Dorsolateral prefrontal cortex (tissue), 122 donors: ENCODE measurements at places on chromosomes 4 and X.

DNA sequence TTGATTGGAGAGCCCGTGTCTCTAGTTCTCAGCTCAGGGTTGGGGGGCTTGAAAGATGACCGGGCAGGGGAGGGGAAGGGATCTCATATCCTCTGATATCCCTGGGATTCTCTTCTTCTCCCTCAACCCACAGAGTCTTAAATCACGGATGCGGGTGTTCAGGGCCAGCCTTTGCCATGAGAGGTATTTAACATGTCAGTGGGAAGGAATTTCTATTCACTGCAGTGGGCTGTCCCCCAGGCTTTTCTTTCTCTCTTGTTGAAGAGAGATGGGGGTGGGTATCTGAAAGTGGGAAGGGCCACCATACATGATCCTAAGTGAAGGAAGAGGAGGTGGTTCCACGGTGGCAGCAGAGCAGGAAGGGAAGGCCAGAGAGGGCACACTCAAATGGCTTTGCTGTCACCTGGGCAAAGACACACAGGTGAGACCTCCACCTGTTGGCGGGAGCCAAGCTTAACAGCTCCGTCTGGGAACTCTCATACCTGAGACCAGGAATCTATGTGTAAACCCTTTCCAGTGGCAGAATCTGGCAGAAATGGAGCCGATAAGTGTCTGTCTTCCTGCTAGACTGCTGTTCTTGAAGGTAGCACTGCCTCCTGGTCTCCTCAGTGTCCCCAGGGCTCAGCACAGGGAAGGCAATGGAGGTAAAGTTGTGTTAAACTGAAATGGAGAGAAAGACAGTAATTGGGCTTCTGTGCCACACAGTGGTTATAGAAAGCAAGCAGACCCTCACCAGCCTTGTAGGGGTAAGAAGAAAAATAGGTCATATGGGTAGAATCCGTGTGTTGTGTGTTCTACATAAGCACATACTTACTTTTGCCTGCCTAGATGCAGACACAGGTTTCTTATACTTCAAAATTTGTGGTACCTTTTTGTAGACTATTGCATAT, 49.4 kb downstream of the RHOH start:
- no peak for DNase-seq

DNA sequence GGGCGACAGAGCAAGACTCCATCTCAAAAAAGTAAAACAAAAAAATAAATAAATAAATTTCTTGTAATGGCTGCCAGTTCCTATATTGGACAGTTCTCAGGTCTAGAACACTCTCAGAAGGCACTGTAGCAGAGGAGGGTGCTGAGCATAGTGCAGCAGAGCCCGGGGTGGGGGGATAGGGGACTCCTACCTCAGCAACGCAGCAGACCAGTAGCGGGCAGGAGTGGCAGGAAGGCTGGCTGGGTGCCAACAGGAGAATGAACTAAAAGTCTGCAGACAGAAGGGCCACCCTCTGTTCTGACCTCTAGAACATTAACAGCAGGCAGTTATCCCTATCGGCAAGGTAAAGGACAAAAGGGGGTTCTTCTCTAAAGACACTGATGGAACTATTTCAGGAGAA, 20.2 kb downstream of the PDK3 start:
- no peak for DNase-seq

- DNase-seq = no peak
Measured at GRCh38 chr4:121053601-121054143, 18.7 kb downstream of the NDNF start.

- no peak for DNase-seq
Measured at GRCh38 chrX:20382518-20383297, 116.0 kb upstream of the RPS6KA3 start.

DNA sequence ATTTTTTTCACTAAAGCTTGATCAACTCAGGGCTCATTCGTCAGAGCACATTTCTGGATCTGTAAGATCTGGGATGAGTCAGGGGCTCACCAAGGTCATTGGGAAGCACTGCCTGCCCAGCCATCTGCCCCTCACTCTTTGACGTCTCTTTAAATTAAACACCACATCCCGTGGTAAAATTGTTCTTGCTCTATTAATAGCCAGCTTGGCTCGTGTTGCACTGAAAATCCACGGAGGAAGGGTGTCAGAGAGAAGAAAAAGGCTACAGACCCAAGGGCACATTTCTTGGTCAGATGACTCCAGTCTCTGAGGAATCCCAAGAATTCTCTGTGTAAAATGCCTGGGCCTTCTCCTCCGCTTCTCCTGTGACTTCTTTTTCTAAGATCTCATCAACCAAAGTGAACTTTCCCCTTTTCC, 45.7 kb upstream of the GATB start:
- no peak for DNase-seq

DNA sequence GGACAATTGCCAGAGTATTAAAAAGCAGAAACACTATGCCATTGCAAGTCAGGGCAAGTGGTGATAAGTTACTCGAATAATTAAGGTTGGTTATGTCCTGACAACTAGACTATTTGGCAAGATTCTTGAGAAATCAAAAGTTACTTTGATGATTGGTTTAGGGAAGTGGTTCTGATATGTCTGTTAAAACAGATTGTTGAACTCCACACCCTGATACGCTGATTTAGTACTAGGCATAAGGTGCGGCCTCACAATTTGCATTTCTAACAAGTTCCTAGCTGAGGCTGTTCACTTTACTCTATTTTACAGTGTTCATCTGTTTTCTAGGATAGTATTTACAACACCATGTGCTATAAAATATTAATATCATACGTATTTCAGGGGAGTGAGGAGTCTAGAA, 12.5 kb downstream of the GABRA4 start:
- no peak for DNase-seq

DNA sequence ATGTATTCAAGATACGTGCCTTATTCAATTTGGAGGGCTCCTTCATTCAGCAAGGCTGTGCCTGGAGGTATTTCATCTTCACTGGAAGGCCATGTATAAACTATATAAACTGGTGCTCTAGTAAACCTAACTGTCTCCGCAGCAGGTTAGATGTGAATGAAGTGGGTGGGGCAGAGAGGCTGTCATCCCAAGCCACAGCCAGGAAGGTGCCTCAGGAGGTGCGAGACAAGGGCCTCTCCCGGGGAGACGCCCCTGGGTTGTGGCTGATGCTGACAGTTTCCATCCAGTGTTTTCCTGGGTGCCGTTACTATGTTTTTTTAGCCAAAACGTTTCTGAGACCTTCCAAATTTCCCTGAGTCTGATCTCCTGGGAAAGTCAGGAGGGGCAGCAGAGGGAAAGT, 221.5 kb upstream of the RPL34 start:
- DNase-seq = no peak

- DNase-seq = no peak
Measured at GRCh38 chrX:119646515-119646914, 40.3 kb upstream of the NKRF start.

GRCh38 chr4:29121586-29121985, 1598.6 kb upstream of the PCDH7 start:
- no peak for DNase-seq

DNA sequence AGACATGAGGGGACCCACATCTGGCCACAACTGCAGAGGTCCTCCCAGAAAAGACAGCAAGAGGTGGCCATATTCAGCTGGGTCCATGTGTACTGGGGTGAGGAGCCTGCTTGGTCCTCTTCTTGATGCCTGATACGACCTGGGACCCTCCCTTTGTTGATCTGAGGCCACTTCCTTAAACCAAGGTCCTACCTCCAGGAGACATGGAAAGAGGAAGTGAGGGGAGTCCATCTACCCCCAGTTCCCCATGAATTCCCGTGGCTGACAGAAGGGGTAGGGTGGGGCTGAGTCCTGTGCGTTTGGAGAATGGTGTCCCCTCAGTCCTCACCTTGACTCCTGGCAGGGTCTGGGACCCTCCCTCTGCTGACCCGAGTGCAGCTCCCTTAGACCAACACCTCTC, 2.1 kb downstream of the MAGEA10 start:
- DNase-seq = no peak

GRCh38 chr4:2813446-2814405, 20.8 kb downstream of the SH3BP2 start:
- no peak for DNase-seq

DNA sequence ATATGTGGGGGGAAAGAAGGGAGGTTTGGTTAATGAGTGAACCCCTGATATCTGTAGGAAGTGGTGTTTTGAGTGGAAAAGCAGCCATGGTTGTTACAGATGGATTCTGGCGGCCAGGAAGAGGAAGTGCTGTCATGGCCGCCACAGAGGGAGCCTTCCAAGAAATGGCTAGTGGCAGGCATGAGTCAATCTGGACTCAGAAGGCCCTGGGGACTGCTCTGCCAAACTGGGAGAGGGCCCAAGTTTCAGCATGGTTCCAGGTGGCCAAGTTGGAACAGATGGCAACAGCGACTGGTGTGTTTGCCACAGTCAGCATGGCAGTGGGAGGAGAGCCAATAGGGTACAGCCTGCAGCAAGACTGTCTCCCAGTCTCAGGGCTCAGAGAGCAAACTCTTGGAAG, 32.5 kb downstream of the ETDB start:
- DNase-seq = no peak
